ENCODE measurements at places on chromosomes 4 and X.
A peak's percentile ranks its signal among the peaks of the same experiment; 100 is the strongest.

GRCh38 chr4:110610620-110610939 lies 12.3 kb downstream of the PITX2 start:
- no peak for DNase-seq

DNA sequence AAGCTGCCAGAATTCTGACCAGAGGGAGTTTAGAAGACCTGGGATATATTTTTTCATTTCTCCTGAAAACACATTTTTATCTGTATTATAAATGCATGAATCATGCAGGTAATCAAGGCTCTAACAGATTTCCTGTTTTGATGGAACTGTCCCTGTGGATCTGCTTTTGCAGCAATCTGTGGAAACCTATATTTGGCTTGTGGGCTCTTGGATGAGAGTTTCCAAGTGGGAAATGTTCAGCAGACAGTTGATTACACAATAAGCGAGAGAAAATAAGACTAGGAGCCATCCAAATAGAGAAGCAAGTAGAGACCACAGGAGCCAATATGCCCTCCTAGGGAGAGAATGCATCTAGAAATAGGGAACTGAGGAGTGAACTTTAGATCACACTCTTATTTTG lies 105.0 kb downstream of the NDST3 start:
- no peak for DNase-seq

DNA sequence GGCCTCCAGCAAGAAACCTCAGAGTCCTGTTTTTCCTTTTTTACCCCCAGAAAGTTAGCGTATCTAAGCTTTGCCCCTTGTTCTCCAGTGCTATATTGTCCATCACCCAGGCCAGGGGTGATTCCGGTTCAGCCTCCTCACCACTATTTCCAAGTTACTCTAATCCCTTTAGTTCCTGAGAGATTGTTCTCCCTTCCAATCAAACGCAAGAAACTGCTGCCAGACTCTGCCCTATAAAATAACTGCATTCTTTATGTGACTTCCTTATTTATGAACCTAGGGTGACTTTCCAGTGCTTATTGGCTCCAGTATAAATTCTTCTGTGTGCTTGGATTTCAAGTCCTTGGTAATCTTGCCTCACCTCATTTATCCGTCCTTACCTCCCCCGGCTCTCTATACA lies 65.7 kb downstream of the CLCN5 start:
- no peak for DNase-seq

GRCh38 chr4:88900432-88900831 lies 156.6 kb downstream of the FAM13A start:
- no peak for DNase-seq

DNA sequence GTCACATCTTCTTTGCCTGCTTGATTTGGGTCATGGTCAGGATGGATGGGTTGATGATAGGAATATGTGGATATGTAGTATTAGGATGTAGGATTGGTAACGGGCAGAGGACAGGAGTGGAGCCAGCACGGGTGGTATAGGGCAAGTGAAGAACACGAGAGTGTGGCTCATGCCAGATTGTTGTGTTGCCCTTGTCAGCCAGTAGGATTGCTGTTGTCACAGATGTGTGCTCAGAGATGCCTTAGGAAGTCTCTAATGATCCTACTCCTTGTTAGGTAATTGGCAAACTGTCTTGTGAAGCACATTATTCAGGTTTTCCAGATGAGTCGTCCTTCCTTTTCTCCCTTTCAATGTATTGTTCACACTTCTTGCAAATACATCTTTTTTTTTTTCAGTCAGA lies 5.5 kb downstream of the ATP10D start:
- DNase-seq: no peak

DNA sequence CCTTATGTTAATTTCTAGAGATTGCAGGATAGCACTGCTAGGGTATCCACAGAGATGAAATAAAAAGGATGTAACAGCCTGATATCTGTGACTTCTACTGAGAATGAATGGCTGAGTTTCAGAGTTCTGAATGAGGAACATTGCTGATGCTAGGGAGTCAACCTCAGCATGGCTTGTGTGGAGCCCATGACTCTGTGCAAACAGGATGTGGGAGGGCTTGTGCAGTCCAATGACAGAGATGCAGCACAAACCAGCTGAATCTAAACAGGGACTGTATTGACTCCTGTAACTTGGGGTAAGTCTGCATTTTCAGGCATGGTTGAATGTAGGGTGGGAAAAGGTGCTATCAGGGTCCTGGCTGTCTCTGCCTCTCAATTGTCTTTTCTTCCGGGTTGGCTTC lies 5.3 kb upstream of the RASL11B start:
- no peak for DNase-seq

- DNase-seq: no peak
Observed at GRCh38 chrX:41858161-41858775, 65.1 kb downstream of the CASK start.

GRCh38 chr4:168891688-168892087 lies 118.4 kb downstream of the CBR4 start:
- no peak for DNase-seq

- DNase-seq: no peak
Observed at GRCh38 chrX:54560411-54560810, 30.4 kb downstream of the GNL3L start.

DNA sequence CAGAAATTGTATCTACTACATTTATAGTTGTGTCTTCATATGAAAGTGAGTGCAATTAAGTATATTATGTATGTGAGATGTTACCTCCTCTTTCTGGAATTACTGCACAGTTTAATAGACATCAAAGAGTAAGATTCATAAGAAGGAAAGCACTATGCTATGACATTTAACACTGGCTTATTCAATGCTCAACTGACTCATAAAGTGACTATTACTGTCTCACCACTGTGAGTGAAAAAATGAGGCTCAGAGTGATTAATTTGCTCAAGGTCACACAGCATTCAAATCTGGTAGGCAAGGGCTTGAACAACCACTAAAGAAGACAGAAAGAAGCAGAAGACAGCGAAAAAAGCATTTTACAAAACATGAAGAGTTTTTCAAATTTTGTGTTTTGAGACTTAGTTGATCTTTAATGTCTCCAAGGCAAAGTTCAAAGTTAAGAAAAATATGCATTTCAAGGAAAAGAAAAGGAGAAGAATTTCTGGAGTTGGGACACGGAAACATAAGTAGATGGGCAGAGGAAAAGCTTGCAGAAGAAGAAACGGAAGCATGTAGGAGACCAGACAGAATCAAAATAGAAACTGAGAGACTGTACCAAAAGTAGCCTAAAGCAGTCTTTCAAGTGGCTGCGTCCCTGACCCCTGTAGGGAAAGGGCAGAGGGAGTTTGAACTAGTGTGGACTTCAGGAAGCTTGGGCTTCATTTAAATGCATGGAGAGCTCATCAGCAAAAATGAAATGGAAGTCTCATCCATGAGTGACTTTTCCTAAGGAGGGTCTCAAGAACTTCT lies 66.3 kb downstream of the KCNIP4 start:
- no peak for DNase-seq

DNA sequence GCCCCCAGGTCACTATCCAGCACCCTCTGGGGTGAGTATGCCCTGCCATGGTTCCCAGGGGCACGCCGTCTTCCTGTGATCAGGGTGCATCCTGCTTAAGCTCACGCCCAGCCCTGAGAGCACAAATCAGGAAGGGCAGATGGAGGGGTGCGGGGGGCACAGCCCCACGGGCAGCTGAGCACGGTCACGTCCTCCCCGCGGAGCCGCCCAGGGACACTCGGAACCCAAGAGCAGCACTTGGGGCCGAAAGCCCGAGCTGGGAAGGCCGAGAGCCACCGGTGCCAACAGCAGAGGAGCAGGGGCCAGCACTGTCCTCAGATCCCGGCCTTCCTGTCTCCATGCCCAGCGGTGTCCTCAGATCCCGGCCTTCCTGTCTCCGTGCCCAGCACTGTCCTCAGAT lies 21.5 kb downstream of the NELFA start:
- no peak for DNase-seq

- DNase-seq: no peak
Observed at GRCh38 chr4:156248917-156249316, 295.3 kb upstream of the CTSO start.

- no peak for DNase-seq
Observed at GRCh38 chr4:73055241-73055897, 14.1 kb downstream of the COX18 start.

GRCh38 chr4:3112201-3112600 lies 37.7 kb downstream of the HTT start:
- DNase-seq: no peak

GRCh38 chr4:2803624-2804448 lies 11.0 kb downstream of the SH3BP2 start:
- DNase-seq: peak; percentile 21

DNA sequence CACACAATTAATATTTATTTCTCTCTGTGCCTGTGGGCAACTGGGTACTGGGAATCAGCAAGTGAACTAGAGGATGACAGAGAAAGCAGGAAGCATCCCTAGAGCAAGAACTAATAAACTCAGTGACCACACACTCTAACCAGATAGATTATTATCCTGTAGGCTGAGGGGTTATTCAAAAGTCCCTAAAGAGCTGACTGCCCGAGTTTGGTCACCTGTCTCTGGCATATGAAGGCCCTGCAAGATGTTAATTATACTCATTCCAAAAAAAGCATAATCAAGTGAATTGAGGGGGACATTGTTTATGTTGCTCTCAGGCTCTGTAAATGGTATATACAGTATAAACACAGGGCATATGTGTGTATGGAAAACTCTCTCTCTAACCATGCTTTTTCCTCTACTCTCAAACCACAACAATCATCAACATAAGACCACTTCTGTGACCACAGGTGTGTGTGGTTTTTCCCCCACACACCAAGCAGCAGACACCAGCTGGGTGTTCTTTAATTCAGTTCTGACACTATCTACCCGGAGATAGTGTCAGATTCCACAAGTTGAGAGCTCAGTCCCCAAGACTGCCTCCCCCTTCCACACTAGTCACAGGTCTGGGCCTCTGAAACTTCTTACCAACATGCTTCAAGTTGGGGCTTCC lies 6.2 kb upstream of the HPSE start:
- DNase-seq: no peak

GRCh38 chr4:141133146-141133998 lies at the start of gene RNF150:
Gene RNF150, minus strand, starts transcription at chr4:141133469.
- DNase-seq: peak; percentile 72

GRCh38 chr4:21991562-21991961 lies 43.0 kb upstream of the KCNIP4 start:
- no peak for DNase-seq

DNA sequence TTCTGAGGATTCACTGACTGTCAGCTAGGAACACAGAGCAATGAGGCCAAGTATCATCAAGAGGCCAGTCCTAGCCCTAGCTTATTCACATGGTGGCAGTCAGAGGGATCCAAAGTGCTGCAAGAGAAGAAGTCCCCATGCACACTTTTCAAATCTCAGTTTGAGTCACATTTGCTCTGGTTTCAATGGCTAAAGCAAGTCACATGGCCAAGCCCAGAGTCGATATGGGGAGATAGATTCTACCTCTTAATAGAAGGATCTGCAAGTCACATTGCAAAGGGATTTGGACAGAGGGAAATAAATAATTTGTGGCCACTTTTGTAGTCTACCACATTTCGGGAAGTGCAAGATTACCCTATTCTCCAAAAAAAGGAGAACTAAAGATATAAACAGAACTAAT lies 3.7 kb upstream of the LCORL start:
- DNase-seq: no peak

- no peak for DNase-seq
Observed at GRCh38 chr4:92232566-92232965, 71.2 kb upstream of the GRID2 start.

DNA sequence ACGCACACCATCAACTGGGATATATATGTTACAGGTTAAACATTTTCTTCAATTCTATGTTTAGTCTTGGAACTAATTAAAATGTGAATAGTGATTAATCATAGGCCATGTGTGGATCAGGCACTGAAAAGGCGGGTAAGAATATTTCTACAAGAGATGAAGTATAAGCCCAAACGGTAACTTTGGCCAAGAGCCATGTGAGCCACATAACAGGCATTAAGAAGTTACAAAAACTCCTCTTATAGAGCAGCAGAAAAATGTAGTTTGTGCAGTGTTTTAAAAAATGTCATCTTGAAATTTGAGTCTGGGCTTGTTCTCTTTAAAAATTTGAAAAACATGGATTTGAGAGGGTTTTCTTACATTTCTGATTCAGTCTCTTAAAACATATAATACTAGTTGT lies 521.8 kb upstream of the DIPK2B start:
- no peak for DNase-seq

DNA sequence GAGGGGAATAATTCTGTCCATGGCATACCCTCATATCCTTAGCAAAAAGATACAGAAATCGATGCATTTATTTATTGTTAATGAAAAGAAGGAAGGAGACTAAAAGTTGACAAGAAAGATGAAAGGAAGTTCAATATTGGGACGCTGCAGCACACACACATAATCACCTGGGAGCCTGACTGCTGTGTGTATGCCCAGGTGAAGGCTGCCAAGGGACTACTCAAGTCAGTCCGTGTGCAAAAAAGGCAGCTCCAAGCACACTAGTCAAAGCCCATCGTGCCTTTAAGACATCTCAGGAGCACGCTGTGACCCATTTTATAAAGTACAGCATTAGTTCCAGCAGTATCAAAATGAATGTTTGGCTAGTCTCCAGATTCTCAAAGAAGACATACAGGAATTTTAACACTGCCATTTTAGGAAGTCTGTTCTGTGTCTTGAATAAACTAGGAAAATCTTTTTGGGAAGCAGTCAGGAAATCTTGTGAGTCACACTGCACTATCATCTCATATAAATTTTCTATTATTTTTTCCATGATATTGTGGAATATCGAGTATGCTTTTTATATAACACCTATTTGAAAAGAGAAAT lies 363.9 kb downstream of the GASK1B start:
- no peak for DNase-seq

DNA sequence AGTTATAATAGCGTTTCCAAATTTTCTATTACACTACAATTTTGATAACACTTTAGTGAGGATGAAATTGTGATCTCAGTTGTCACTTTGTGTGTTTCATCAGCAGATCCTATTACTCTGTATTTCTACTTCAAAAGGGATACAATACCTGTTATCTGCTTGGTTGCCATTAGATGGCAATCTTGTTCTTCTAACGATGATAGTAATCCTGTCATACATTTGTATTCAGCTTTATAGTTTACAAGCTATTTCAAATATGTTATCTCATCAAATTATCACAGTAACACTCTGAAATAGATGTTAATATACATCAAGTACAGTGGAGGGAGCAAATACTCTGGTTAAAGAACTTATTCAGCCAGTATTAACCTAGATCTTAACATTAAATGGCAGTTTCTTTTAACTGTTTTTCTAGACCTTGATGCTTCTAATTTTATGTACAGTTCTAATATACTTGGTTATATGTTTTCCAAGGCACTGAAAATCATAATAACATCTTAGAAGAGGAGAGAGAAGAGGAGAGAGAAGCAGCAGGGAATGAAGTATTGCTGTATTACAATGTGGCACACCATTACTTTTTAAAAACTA lies 292.0 kb downstream of the CCSER1 start:
- DNase-seq: no peak

- no peak for DNase-seq
Observed at GRCh38 chrX:52359614-52360232, 9.1 kb upstream of the XAGE2 start.

DNA sequence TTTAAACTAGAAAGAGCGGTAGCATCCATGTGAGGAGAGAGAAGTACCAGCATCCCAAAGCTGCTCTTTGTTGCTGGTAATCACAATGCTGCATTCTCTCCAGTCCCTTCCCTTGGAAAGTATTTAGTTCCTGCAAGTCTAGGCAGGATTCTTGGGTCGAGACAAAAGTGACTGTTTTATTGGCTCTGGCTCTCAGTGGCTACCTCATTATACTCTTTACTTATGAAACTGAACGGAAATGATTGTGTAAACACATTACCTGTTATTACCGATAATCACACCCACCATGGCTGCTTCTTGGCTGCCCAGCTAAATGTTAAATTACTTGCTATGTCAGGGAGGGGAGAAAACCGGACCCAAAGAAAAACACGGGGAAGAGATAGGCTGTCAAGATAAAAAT lies 26.2 kb downstream of the ATXN3L start:
- DNase-seq: no peak

All from left ventricle myocardium inferior (tissue), 1 donor.